ENCODE measurements at places on chromosomes 4 and X.

- no peak for DNase-seq
These were observed 6.9 kb downstream of the SH3TC1 start for GRCh38 chr4:8205749-8206611.

GRCh38 chr4:159079074-159079473 lies 23.8 kb upstream of the RAPGEF2 start:
- no peak for DNase-seq

DNA sequence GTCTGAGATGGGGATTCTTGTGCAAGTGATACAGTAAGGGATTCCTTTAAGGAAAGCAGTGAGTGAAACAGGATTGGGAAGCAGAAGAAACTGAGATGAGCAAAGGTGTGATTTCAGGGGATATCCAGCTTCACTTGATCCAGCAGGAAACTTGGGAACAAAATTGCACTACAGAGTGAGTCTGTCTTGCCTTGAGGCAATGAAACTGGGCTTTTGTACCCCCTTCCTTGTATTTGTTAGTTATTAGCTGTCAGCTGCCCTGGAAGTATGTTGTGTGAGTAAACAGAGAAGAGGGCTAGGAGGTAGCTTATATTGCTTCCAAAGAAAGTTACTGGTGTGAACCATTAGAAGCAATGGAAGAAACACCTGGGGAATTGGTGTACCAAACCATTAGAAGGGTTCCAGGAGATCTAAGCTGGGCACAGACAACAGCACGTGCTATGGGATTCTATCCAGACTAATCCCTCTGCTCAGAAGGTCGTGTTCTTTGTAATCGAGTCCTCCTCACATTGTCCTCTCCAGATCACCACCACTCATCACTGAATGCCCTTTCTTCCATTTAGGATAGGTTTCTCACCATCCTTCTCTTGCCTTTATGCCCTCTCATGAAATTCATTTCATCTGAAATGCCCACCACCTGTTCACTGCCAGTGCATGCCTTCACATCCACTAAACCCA lies 76.0 kb downstream of the PDLIM5 start:
- no peak for DNase-seq

GRCh38 chr4:14920759-14921320 lies 81.4 kb upstream of the CPEB2 start:
- DNase-seq = no peak

DNA sequence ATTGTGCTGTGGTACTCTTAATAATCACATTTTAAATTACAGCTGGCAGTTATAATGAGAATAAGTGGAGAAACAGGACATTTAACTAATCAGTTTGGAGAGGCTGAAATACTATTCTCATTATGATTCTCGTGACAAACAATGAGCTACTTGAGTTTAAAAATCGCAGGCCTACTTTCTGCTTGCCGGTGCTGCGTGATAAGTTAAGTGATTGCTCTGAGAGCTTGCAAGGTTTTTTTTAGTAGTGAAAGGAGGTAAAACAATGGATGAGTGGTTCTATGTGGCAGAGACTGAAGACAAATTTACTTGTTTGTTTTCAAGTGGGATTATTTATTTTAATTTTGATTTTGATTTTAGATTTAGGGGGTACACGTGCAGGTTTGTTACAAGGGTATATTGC lies 114.0 kb downstream of the RAPGEF2 start:
- DNase-seq = no peak

GRCh38 chr4:112348488-112349158 lies 51.5 kb downstream of the ALPK1 start:
- DNase-seq = no peak

DNA sequence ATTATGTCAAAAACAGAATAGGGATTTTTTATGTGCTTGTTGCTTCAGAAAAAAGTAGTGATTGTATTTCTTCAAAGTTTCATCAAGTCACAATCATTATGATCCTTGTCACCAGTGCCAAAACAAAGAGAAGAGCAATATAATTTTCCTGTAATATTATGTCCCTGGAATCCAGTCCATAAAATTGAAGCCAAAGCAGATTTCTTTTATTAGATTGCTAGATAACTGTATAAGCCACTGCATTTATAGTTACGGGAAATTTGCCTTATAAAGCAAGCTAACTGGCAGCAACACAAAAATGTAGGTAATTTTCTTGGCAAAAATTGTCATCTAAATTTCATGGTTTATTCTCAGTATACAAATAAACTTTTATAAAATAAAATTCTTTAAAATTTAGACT lies 296.1 kb upstream of the ANKRD50 start:
- no peak for DNase-seq

- no peak for DNase-seq
These were observed 115.7 kb upstream of the TEX13C start for GRCh38 chrX:125203737-125204578.

DNA sequence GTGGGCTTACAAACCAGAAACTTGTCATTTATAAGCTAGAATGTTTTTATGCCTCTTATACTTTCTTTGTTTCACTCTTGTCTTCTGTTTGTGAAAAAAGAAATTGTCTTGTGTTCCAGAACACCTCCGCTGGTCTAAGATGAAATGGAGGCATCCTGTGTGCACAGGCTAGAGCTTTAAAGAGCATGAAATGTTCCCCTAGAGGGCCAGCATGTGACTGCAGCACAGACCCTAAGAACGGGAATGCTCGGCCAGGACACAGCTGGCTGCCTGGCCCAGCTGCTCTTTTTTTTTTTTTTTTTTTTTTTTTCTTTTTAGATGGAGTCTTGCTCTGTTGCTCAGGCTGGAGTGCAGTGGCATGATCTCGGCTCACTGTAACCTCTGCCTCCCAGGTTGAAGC lies 33.6 kb downstream of the SETD7 start:
- DNase-seq = no peak

DNA sequence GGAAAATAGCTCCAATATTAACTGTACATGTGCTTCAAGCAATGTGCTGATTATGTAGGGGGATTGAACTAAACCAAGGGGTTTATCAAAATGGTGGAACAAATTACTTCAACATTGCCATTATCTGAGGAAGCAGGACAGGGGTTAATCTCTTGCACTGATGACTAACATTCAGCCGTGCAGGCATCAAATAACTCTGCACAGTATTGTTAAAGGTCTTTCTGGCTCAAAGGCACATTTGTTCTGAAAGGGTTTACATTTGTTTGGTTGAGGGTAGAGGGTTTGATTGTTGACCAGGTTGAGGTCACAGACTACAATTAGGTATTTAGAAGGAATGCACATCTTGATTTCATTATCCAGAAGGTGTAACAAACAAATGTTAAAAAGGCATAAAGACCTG lies 32.2 kb upstream of the CCSER1 start:
- no peak for DNase-seq

- no peak for DNase-seq
These were observed 1081.5 kb upstream of the TENM3 start for GRCh38 chr4:181161669-181162068.

DNA sequence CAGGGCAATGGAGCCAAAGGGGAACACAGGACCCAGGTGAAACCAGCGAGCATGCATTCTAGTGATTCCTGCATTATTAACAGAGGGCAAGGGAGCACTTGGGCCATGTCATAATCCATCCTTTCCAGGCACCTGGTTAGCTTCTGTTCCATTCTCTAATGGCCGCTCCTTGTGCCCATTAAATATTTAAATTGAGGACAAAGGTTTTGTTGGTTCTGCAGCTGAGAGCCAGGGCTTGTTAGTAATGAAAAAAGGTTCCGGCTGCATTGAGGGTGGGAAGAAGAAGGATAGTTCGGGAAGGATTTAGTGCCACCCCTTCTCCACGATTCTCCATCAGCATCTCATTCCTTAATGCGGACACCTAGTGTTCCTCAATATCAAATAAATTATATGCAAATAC lies 13.6 kb downstream of the SOD3 start:
- no peak for DNase-seq

GRCh38 chr4:169268951-169269760 lies 1.6 kb downstream of the SH3RF1 start:
- DNase-seq = no peak

GRCh38 chr4:7236847-7237246 lies 44.5 kb downstream of the SORCS2 start:
- DNase-seq = no peak

- no peak for DNase-seq
These were observed 7.4 kb downstream of the ZNF81 start for GRCh38 chrX:47844117-47844516.

GRCh38 chrX:39065051-39065871 lies 264.0 kb downstream of the MID1IP1 start:
- DNase-seq = no peak

- DNase-seq = no peak
These were observed 39.9 kb downstream of the TXLNG start for GRCh38 chrX:16826207-16826606.

DNA sequence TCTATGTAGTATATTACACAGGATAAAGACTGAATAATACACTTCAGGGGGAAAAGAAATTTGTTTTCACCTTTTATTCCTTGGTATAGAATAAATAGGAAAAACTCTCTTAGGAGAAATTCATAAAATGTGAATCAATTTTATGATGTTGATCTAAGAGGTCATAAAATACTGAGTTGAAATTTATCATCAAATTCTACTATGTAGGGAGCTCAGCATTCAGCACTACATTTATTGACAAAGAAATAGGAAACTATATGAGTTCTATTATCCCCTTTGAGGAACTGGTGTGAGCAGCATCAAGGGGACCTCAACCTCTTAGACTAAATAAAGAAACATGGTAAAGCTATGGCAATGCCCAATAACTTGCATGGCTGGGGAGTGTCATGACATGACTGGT lies 348.2 kb upstream of the SMIM31 start:
- no peak for DNase-seq

GRCh38 chr4:181659202-181659601 lies 584.0 kb upstream of the TENM3 start:
- no peak for DNase-seq

GRCh38 chr4:7238300-7238960 lies 46.1 kb downstream of the SORCS2 start:
- DNase-seq = no peak

- DNase-seq = no peak
These were observed 23.2 kb downstream of the APOO start for GRCh38 chrX:23884427-23885024.

DNA sequence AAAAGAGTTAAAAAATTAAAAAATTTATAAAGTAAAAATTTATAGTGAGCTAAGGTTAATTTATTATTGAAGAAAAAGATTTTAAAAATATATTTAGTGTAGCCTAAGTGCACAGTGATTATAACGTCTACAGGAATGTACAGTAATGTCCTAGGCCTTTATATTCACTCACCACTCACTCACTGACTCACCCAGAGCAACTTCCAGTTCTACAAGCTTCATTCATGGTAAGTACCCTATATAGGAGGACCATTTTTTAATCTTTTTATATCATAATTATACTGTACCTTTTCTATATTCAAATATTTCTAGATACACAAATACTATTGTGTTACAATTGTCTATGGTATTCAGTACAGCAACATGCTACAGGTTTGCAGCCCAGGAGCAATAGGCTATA lies 1623.2 kb downstream of the RPA4 start:
- DNase-seq = no peak

DNA sequence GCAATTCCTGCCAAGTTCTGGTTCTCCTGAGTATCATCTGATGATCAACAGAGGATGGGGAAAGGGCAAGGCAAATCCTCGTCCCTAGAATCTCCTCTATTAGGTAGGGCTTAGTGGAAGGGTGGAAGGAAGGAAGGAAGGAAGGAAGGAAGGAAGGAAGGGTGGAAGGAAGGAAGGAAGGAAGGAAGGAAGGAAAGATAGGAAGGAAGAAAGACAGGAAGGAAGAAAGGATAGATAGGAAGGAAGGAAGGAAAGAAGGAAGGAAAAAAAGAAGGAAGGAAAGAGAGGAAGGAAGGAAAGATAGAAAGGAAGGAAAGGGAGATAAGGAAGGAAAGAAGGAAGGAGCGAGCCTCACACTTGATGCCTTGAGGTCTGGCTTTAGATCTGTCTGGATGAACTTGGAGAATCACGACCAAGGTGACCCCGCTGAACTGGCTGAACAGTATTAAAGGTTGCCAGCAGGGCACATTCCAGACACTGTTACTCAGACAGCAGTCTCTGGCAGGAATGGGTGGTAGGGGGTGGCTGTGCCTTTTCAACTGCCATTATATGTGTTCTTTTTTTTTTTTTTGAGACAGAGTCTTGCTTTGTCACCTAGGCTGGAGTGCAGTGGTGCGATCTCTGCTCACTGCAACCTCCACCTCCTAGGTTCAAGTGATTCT lies 57.1 kb downstream of the MAP7D2 start:
- DNase-seq = no peak

DNA sequence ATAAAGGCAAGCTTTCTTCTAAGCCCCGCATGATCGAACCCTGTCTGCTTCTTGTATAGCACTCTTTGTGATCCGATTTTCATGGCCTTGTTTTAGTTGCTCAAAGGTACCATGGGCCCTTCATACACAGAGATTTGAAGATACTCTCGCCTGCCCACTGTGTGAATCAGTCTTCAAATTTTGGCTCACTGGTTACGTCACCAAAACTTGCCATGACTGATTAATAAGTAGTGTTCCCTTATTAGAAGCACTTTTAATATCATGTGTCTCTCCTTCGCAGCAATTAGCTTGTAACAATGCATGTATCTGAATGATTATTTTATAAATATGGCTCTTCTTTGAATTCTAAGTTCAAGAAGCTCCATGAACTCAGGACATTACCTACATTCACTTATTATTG lies 880.5 kb downstream of the STPG2 start:
- DNase-seq = no peak

DNA sequence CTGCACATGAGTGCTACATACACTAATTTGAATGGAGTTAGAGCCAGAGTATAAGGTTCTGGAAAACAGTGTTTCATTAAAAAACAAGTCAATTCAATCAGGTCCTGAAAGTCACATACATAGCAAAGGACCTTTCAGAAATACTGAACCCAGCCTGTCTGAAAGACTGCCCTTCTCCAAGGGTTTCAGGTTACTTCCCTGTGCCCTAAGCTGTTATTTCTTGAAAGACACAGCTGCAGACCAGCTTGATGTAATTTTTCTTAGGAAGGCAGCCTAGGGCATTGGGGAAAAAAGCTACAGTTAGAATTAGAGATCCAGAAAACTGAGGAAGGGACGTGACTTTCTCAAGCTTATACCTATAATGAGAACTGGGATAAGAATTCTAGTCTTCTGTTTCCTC lies 155.9 kb upstream of the MAOA start:
- DNase-seq = no peak

DNA sequence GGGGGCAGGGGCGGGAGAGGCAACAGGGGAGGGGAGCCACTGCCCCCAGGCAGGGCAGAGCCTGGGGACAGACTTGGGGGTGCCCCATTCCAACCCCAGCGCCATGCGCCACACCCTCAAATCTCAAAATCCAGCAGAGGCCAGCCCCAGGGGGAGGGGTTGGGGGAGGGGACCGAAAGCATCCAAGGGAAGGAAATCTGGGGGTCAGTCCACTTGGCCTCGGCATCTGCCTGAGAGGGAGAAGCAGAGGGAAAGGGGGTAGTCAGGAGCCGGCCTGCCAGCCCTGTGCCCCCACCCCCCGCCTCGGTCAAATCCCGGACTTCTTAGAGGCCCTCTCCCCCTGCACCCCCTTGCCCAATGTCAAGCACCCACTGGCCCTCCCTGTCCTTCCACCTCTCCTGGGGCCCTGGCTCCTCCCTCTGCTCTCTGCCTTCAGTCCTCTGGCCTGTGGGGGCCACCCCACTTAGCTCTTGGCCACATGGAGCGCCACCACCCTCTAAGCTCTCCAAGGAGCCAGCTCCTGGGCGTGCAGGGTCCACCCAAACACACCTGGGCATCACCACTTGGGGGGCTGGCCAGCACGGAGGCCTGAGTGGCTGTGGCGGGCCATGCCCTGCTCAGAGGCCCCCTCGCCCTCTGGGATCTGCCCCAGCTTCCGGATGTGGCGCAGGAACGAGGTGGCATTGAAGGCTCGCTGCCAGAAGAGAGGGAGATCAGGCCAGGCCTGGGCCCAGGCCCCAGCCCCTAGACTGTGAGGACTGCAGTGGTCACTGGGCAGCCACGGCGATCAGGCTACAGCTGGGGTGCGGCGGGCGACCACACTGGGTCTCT lies 3.5 kb downstream of the PNCK start:
- no peak for DNase-seq

Measured in NK-92 treated with Interleukin-12 subunit alpha and Interleukin-12 subunit beta, amount 100 ng/mL, for 24 hours (cell line).